Dermis blood vessel endothelial cell (primary cell): ENCODE measurements at places on chromosomes 3 and 15.
A peak's percentile ranks its signal among the peaks of the same experiment; 100 is the strongest.

DNA sequence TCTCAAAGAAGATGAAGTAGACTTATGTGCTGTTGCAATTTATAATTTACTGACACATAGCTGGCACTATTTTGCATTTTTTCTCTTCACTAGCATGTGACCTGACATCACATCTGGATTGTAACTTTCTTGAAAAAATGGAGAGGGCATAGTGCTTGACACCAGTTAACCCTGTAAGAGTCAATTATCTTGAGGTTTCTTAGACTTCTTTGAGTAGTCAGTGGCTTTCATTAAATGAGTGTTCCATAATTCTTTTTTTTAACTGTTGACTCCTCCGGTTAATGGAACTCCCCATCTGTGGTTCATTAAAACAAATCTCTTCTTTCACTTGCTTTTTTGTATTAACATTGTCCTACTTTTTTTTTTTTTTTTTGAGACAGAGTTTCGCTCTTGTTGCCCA lies 16.9 kb upstream of the PRKCI start:
- no peak for DNase-seq

GRCh38 chr15:59160880-59161593 lies 45.6 kb upstream of the LDHAL6B start:
- DNase-seq, result peak; percentile 39

DNA sequence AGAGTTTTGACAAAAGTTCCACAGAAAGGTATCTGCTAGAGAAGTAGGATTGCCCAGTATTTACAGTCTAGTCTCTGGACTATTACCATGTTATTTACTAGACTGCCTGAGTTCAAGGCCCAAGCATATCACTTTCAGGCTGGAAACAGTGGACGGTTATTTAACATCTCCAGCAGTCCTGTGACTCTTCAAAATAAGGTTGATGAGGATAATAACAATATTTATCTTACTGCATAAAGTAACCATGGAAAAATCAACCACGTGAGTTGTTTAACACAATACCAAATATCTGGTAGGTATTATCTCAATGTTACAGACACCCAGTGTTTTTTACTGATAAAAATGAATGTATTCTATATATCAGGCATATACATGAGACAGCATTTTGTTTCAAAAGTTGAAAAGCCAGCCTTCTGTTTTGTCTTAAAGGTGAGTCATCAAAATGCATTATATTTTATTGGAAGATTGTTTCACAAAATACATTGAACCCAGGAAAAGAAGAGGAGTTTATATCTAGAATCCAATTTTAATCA lies 535.8 kb downstream of the TBL1XR1 start:
- DNase-seq, result no peak

DNA sequence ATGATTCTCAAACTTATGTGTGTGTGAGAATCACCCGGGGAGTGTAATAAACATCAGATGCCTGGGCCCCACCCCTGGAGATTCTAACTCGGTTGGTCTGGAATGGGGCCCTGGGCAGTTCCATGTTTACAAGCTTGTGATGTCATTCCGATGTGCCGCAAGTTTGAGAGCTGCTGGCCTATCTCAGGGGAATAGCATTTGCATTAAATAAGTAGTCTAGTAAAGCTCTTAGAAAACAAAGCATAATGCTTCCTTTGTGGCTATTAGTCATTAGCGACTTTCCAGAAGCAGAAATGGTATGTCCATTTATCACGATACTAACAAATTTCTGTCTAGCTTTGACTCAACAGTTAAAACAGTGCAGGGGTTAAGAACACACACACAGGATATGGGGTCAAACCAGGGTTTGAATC lies 20.9 kb downstream of the PGBD4 start:
- peak; percentile 76 for DNase-seq

- peak; percentile 4 for DNase-seq
Observed at GRCh38 chr3:178562143-178562946, 26.1 kb downstream of the KCNMB2 start.

GRCh38 chr15:58966698-58967097 lies 20.8 kb upstream of the RNF111 start:
- DNase-seq, result no peak

GRCh38 chr3:57015912-57016311 lies 44.6 kb upstream of the SPATA12 start:
- no peak for DNase-seq

- peak; percentile 65 for DNase-seq
Observed at GRCh38 chr15:84878504-84878903, 6.0 kb upstream of the SLC28A1 start.

DNA sequence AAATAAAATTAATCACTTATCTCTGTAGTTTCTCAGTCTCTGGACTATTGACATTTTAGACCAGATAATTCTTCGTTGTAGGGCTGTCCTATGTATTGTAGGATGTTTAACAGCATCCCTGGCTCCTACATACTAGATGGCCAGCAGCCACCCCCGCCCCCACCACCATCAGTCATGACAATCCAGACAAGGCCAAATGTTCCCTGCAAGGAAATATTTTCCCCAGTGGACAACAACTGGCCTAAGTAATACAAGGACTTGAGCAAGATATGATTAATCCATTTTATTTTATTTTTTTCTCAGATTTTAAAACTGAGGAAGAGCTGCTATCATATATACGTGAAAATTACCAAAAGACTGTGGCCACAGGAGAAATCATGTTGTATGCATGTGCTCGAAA lies 23.8 kb downstream of the TICRR start:
- no peak for DNase-seq
